Spinal cord (tissue), 10 donors: ENCODE measurements at places on chromosomes 6 and 20.

DNA sequence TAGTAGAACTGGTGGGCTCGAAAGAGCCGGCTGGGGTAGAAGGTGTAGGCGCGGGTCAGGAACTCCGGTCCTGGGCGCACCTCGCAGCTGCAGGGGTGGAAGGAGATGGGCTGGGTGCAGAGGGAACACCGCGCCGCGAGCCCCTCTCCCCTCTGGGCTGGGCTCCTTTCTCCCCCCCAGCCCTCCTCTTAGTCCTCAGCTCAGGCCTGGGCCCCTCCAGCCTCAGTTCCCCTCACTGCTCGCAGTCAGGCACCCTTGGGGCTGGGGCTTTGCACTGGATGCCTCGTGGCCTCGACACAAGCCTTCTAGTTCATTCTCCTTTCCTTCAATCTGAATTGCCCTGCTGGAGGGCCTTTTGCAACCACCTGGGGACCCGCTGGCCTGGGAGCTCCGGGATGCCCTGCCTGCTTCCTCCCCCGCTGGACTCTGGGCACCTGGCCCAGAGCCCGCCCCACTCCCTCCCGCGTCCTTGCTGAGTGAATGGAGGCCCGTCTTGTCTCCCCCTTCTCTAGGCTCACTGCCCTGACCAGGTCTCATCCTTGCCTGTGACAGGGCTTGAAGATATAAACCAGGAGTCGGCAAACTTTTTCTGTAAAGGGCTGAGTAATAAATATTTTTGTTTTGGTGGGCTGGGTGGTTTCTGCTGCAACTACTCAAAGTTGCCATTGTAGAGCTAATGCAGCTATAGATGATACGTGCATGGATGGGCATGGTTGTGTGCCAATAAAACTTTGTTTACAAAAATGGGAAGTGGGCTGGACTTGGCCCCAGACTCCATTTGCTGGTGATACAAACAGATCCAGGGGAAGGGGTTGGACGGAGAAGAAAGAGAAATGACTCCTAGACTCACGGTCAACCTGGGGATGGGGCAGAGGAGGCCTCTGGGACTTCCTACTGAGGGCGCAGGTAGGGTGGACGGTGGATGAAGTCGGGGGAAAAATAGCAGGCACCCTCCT is 47.3 kb downstream of the APCDD1L start:
- no peak for DNase-seq

- peak; percentile 76 for DNase-seq
These were observed 476.2 kb upstream of the POU3F2 start for GRCh38 chr6:98358173-98358572.

- no peak for DNase-seq
These were observed 83.2 kb upstream of the TAB2 start for GRCh38 chr6:149234051-149234962.

GRCh38 chr20:40339661-40340449 is 349.2 kb downstream of the MAFB start:
- DNase-seq = no peak

- DNase-seq = no peak
These were observed 21.8 kb downstream of the DNAH8 start for GRCh38 chr6:38736951-38737350.

GRCh38 chr6:109998159-109998785 is 20.2 kb downstream of the GPR6 start:
- no peak for DNase-seq

GRCh38 chr6:40990301-40990700 is 48.7 kb downstream of the UNC5CL start:
- DNase-seq = no peak
